ENCODE measurements at places on chromosomes 12 and 14. TPM values are rescaled to one million over a fixed set of nuclear protein-coding genes. Genes with fewer than 3 reads are reported as not detected.

DNA sequence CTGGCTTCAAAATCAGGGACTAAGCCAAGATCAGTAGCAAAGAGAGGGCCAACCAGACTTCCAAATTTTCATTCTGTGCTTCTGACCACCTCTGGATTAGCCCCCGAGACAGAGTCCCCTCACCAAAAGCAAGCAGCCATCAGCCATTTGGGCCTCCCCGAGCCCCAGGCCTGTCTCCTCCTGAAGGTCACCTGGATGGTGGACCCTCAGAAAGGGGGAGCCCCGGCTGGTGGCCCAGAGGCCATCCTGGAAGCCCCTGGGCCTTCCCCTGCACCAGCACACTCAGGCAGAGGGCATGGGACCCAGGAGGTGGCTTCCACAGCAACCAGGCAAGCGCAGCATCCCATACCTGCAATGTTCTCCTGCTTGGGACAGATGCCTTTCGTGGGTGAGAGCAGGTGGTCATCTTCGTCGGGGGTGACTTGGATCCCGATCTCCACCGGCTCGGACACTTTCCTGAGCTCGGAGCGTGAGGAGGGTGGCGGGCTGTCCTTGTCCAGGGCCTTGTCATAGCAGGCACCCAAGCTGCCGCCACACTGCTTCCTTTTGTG is 14.8 kb downstream of the BCL11B start:
- DNase-seq = no peak

DNA sequence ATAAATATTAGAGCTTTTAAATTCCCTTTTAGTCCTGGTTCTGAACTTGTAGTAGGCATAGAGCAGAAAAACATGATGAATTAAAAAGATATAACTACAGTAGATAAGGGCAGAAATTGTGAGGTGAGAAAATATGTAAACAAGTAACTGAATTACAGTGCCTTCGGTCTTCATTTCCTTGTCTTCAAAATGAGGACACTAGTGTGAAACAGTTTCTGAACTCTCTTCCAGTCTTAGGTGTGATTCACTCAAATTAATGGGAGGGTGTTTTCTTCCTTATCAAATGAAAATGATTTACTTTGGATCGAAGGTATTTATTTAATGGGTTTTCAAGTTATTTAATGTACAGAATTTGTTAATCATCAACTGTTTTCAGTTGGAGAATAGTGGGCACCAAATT is 1.5 kb downstream of the FGD4 start:
- no peak for DNase-seq

DNA sequence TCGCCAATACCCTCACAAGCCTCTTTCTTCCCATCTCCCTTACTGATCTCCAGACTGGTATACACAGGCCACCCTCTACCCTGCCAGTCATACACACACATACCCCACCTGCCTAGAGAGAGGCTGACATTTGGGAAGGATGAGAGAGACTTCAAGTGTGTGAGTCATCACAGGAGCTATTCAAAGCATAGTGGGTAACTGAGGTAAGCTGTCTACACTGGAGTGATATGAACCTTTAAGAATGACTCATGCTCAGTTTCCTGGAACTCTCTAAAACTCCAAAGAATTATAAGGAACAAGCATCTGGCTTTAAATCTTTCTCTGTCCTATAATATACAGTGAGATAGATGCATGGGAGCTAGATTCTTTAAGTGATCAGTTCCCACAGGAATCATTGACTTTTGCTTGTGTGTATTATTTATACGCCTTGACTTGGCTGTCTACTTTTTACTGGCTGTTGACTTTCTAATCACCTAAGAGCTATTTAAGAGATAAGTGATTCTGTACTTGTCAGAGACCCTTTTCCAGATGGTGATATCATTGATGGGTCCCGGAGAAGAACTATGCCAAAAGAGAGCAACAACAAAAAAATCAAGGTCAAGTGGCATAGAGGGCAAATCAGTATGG is 5.8 kb downstream of the IGF1 start:
- DNase-seq = no peak

- DNase-seq = no peak
Observed at GRCh38 chr12:108254030-108254429, 85.1 kb downstream of the CMKLR1 start.

The CYP27B1 gene
- polyA plus RNA-seq = 0.20 TPM

The INSM2 gene
- not detected for polyA plus RNA-seq

DNA sequence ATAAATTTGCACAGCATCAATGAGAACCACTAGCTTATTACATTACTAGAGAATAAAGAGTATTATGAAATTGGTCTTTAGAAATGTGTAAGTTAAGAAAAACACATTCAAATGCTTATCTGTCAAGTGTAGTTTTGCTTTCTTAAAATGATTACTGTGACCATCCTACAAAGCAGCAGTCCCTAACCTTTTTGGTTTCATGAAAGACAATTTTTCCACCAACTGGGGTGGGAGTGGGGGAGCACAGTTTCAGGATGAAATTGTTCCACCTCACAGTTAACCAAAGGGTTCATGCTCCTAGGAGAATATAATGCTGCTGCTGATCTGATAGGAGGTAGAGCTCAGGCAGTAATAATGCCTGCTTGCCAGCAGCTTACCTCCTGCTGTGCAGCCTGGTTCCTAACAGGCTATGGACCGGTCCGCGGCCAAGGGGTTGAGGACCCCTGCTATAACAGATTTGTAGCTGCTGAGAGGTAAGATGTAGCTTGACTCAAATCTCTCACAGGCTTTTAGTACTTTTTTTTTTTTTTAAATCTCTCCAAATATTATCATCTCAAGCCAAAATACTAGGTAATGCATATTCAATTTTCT is 45.4 kb downstream of the PPP4R3A start:
- no peak for DNase-seq

- DNase-seq = no peak
Observed at GRCh38 chr14:24206260-24207103, 986 bp downstream of the TSSK4 start.

Data from naive thymus-derived CD4-positive, alpha-beta T cell (primary cell).